Activated CD4-positive, alpha-beta T cell treated with anti-CD3 and anti-CD28 coated beads for 36 hours (primary cell): ENCODE measurements at places on chromosomes 7 and 10. TPM values are rescaled to one million over a fixed set of nuclear protein-coding genes. Genes with fewer than 3 reads are reported as not detected.

Gene UCMA
- total RNA-seq = not detected

Gene CALD1
- 8.7 TPM for total RNA-seq

Gene CAMK1D
- 16.3 TPM for total RNA-seq

Gene LLCFC1
- total RNA-seq = not detected

Gene TRIM74
- total RNA-seq = 0.66 TPM

Gene SPDYE1
- total RNA-seq = not detected

Gene CYP26C1
- 0.05 TPM for total RNA-seq

Gene PRLHR
- total RNA-seq = not detected

Gene CYP51A1
- total RNA-seq = 57.8 TPM

Gene MOSPD3
- 19.9 TPM for total RNA-seq

Gene CC2D2B
- total RNA-seq = not detected

Gene GCK
- total RNA-seq = 0.53 TPM

Gene ENKUR
- 0.11 TPM for total RNA-seq

Gene ASB13
- total RNA-seq = 9.8 TPM
